MG63 (cell line): ENCODE measurements at places on chromosomes 7 and 10.
A peak's percentile ranks its signal among the peaks of the same experiment; 100 is the strongest.

- no peak for DNase-seq
Measured at GRCh38 chr10:90308223-90308622, 549.6 kb downstream of the HTR7 start.

DNA sequence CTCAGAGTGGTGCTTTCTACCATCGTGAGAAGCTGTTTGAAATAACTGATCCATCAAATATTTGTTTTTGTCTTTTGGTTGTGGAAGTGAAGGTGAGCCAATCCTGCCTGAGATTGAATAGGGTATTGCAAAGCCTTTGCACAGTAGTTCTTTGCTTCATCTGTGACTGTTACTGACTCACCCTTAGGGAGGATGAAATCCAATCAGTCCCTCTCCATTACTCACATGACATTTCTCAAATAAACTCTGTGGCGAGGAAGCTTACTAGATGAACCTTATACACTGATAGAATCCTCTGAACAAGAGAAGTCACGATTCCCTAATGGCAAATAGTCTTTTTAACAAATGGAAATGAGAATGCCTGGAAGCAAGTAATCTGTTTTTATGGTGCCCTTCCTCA, 31.9 kb downstream of the HEPACAM2 start:
- no peak for DNase-seq

GRCh38 chr10:14026325-14026724, 304.4 kb downstream of the FRMD4A start:
- no peak for DNase-seq

- peak; percentile 58 for DNase-seq
Measured at GRCh38 chr10:55631071-55631654, 729.9 kb downstream of the ZWINT start.

- peak; percentile 55 for DNase-seq
Measured at GRCh38 chr7:98284335-98285036, 3.0 kb downstream of the BRI3 start.

GRCh38 chr10:67553254-67553653, 142.7 kb downstream of the CTNNA3 start:
- DNase-seq = no peak

DNA sequence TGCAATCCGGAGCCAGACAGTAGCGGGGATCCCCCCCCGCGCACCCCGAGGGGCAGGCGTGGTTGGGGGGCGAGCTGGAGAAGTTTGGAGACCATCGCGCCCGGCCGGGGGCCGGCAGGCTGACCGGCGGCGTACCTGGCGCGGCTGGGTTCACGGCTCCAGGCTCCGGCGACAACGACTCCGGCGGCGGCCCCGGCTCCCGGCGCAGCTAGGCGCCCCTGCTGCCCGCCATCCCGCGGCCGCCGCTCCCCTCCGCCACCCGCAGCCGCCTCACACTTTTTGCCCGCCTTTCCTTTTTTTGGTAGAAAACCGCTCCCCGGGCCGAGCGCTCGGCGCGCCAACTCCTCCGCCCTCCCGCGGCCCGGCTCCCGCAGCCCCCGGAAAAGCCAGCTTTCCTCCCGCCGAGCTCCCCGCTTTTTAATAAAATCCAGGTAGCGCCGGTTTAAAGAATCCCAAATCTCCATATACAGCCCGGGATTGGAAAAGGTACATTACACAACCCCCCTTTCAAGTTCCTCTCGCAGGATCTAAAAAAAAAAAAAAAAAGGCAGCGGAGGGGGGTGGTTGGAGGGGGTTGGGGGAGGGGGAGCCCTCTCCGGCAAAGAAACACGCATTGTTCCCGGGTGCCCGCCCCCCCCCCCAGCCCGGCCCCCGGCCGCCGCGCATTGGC, at the start of gene TNRC18:
TSS of gene TNRC18 (minus strand) at position 529 of the 670 bp plus-strand sequence. CDS start 2,588 bp downstream, outside the sequence.
- DNase-seq = peak; percentile 52

- DNase-seq = no peak
Measured at GRCh38 chr7:142999793-143000192, 27.1 kb downstream of the OR9A2 start.

GRCh38 chr7:32037650-32038198, 32.5 kb downstream of the PDE1C start:
- DNase-seq = no peak

DNA sequence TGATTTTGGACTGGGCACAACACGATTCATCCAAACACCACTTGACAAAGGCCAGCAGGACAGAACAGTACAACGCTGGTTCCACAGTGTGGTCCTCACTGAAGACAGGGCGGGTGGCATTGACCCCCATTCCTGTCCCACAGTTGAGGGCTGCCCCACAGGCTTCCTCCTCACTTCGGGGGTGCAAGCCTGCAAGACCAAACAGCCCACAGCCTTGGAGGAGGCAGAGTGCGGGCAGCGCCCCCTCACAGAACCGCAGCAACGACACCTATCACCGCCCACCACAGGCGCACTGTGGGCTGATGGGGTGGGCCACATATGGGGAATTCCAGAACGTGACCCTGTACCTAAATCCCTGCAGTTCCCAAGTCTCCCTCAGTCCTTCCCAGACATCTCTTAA, 70.6 kb downstream of the PTPRN2 start:
- no peak for DNase-seq

GRCh38 chr7:2274666-2275065, 32.6 kb downstream of the NUDT1 start:
- DNase-seq = no peak

DNA sequence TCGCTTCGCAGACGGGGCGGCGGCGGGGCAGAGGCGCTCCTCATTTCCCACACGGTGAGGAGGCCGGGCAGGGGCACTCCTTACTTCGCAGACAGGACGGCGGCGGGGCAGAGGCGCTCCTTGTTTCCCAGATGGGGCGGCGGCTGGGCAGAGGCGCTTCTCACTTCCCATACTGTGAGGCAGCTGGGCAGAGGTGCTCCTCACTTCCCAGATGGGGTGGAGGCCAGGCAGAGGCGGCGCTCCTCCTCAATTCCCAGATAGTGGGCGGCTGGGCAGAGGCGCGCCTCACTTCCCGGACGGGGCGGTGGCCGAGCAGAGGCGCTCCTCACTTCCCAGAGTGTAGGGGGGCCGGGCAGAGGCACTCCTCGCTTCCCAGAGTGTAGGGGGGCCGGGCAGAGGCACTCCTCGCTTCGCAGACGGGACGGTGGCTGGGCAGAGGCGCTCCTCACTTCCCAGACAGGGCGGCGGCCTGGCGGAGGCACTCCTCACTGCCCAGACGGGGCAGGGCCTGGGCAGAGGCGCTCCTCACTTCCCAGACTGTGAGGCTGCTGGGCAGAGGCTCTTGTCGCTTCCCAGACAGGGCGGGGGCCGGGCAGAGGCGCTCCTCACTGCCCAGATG, 43.1 kb downstream of the ZEB1 start:
- no peak for DNase-seq

- DNase-seq = no peak
Measured at GRCh38 chr7:114554781-114555537, 140.3 kb downstream of the FOXP2 start.

DNA sequence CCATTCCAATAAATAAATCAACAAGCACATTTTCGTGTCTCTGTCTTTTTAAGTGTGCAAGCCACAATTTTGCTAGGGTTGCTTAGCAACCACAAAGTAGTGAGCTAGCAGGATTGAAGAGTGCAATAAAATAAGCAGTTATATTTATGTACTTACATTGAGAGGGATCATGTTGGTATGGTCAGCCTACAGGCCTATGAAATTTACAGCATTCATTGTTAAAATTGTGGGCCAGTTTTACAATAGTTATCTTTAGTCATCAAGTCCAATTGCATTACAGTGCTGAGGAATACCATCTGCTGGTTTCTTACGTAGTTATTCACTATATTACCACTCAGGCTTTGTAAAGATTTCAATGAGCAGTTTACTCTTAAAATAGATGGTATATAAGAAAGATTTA, 192.5 kb upstream of the POT1 start:
- DNase-seq = no peak

GRCh38 chr10:101224910-101225823, 4.1 kb downstream of the LBX1 start:
- DNase-seq = no peak

DNA sequence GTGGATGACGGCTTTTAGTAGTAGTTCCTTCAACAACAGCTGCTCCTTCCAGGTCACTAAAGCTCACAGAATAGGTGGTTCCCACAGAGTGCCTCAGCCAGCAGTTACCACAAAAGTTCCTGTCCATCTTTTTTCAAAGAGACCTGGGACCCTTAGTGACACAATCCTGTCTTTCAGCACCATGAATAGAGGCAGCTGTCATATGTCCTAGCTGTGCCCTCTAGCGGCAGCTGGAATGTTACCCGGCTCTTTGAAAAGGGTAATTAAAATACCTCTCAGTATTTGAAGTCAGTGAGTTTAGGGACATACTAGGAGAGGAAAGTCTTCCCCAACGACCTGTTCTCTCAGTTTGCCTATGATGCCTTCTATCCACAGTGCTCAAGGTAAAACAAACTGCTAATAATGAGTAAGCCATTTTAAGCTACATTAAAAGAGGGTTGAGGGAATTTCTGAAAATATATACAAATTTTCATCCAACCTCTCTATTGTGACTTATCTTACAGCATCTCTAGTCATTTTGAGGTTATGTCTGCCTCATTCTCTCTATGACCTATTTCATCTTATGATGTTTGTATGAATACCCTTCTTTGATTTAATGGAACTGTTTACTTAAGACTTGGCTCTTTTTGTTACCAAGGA, 290.8 kb downstream of the NXPH1 start:
- DNase-seq = peak; percentile 8

DNA sequence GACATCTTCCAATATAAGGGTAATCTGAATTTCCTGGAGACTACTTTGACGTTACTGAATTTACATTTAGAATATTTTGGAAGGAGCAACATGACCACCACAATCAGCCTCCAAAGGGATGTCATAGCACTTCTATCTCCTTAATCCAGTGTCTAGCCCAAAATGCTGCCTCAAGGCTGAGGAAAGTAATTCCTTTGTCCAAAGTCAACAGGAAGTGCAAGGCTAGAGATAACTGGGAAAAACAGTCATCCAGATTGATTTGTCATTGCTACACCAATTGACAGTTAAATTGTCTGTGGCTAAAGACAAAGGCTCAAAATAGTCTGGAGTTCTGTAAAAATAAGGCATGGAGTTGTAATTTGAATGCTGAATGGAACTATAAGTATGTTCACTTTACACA, 3.9 kb upstream of the TFPI2 start:
- no peak for DNase-seq

- DNase-seq = no peak
Measured at GRCh38 chr10:121984463-121984862, 4.5 kb upstream of the TACC2 start.

GRCh38 chr7:51308696-51309095, 7.9 kb downstream of the COBL start:
- no peak for DNase-seq

DNA sequence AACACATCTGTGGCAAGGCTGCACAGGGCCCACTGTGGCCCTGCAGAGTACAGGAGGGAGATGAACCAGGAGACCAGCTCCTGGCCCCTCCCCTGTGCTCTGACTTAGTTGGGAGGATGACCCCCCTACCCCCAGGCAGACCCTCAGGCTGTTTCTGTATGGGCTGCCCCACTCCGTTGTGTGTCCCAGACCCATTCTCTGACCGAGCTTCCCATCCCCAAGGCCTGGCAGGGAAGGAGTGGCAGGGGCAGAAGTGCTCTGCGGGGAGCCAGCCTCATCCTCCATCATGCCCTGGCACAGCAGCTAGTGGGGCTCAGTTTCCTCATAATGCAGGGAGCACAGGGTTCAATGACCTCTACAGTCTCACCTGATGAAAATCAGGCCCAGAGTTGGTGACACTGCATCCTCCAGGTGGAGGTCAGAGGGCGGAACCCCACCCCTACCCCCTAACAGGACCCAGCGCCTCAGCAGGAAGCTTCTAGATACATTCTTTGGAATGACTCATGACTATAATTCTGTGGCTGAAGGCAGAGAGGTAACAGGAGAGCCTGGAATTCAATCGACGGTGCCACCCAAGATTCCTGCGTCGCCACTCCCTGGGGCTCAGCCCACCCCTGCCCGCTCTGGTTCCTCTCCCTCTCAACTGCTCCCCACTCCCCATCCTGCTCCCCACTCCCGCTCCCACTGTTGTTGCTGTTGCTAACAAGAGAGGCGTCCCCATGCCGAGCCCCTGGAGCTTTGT, 18.2 kb downstream of the PODXL start:
- DNase-seq = peak; percentile 50

DNA sequence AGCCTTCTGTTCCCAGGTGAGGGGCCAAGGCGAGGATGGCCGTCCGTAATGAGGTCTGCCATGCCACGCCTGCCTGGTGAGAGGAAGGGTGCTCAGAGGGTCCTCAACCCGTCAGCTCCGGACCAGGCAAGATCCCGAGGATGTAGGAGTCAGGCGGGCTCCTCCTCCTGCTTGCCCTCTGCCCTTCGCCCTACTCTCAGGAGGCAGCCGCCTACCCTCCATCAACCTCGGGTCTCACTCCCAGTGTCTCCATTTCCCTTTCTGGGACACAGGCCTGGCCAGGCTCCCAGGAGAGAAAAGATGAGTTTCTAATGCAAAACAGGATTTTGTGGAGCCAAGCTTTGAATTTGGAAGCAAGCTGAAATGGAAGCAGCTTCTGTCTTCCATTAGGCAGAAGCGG, 184.0 kb downstream of the PTPN20 start:
- no peak for DNase-seq

DNA sequence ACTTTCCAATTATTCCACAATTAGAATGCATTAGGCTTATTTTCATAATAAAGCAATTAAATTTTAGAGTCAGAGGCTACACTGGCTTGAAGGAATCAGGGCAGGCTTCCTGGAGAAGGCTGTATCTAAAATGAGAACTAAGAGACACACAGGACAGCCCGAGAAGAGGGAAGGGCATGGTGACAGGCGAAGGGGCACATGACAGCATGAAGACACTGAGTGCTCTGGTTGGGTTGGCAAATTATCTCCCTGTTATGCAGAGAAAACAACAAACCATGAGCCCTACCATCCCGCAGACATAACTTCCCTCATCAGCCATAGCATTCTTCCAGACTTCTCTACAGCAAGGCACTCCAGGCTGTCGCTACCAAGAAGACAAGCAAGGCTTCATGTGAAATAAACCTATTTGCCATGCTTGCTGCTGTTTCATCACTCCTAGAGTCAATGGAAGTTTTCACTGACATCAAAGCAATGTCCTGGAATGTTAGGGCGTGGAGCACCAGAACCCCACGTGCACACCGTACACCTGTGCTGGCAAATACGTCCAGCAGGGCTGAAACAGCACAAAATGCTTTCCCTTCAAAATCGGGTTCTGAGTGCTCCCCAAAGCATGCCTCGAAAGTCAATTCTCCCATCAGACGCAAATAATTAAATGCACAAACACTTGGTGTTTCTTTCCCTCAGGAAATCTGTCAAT, 21.3 kb downstream of the VOPP1 start:
- DNase-seq = no peak

GRCh38 chr7:139940866-139941265, 111.8 kb downstream of the TBXAS1 start:
- no peak for DNase-seq

DNA sequence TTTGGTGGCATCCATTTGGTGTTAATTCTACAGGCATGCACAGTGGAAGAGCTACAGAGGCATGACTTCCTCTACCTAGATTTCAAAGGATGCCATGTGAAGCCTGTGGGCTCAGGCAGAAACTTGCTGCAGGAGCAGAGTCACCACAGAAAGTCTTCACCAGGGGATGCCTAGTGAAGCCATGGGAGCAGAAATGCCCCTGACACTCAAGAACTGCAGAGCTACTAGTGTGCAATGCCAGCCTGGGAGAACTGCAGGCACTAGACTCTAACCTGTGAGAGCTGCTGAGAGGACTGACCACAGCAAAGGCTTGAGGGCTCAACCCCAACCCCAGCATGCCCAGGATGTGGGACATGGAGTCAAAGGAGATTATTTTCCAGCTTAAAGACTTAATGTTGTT, 3.9 kb downstream of the OR9A2 start:
- no peak for DNase-seq
